ENCODE measurements at places on chromosomes 3 and 15.

GRCh38 chr3:9349321-9350117 lies 13.3 kb upstream of the THUMPD3 start:
- no peak for DNase-seq

DNA sequence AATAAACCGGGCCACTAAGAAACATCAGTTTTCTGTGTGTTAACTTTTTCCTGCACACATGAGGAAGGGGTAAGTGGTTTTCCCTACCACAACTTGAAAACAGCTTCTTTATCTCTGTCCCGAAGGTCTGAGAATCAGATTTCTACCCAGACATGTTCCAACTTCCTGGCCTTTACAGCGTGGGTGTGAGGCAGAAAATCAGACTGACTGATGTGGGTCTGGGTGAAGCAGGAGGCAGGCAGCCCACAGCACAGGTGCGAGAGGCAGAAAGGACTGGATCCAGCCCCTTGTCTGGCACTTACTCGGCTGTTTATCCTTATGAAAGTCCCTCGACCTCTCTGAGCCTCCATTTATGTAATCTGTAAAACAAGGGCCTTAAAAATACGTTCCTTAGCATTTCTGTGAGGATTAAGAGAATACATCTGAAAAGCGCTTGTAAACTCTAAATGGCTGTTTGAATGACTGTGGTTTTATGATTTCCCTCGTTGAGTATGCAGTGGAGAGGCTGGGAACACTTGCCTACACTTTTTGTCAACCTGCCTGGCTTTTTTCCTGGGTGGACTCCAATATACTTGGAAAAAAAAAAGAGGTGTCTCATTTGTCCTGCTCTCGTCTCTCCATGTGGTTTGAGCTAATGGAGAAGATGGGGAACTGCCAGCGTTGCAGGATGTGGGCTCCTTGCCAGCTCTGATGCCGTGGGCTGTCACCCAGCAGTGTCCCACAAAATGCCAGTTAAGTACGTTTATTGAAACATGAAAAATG lies 3.1 kb downstream of the AGBL1 start:
- no peak for DNase-seq

DNA sequence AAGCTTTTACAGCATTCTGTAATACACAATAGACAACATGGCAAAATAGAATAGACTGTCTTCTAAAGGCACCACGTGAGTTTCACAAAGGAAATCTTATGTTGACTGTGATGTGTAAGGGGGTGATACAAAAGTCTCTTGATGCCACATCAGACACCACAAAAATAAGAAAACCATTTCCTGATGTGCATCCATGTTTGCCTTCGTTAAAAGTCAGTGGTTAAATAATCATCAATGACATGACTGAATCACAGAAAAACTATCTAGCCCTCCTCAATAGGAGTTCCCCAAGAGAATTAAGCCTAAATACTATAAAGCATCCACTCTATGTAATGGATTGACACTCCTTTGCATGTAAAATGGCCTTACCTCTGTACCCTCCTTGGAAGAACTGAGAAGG lies 198.6 kb upstream of the SLC2A2 start:
- no peak for DNase-seq

DNA sequence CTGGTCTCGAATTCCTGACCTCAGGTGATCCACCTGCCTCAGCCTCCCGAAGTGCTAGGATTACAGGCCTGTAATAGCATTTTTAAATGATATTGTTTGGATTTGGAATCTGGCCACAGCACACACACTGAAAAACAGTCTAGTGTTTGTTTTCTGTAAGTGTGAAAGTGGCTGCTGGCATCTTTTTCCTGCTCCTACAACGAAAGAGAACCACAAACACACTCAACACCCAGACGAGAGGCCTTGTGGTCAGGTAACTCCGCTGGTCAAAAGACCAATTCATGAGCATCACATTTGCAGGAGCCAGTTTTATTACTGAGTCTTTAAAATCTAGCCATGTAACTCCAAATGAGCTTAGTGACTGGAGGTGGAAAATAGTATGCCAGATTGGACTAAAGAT lies 50.2 kb downstream of the IMPG2 start:
- no peak for DNase-seq

DNA sequence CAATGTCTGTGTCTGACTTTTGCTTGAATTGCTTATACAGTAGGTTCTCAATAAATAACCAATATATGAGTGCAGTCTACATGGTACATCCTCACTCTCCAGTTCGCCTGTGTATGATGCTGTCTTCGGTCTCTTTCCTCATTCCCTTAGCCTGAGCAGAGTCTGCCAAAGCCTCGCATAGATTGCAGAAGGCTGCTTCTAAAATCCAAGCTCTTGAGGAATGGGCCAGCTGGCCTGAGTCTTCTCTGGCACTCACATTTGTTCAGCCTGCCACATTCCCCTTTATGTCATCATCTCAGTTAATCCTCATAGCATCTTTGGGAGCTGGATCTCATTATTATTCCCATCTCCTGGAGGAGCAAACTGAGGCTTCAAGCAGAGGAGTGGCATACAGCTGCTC lies 27.2 kb upstream of the ADAMTS7 start:
- no peak for DNase-seq

GRCh38 chr3:172346161-172346560 lies 102.1 kb downstream of the GHSR start:
- DNase-seq: no peak

- DNase-seq: no peak
Measured at GRCh38 chr3:127651516-127652172, 21.1 kb upstream of the ABTB1 start.

DNA sequence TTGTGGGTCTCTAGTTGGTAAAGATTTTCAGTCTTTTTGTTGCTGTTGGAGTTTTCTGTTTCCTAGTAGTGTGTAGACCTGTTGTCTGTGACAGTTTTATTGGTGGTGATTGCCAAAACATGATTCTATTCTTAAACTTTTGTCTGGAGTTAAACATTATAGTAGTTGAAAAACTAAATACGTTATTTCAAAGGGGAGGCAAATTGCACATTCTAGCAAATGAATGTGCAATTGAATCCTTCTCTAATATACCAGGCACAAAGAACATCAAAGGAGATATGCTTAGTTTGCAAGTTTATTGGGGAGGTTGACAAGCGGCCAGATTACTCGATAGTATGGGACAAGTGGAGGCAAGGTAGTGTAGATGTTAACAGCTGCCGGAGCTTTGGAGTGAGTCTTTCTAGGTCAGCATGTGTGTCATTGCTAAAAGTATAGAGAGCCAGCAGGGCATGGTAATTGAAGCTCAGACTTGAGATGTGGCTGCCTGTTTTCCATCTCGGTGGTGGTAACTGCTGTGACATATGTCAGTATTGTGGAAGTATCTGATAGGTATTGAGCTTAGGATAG lies 20.6 kb downstream of the CHD2 start:
- DNase-seq: no peak

GRCh38 chr15:78630886-78631633 lies 9.9 kb downstream of the CHRNB4 start:
- no peak for DNase-seq

- no peak for DNase-seq
Measured at GRCh38 chr15:39820050-39820602, 37.5 kb upstream of the FSIP1 start.

DNA sequence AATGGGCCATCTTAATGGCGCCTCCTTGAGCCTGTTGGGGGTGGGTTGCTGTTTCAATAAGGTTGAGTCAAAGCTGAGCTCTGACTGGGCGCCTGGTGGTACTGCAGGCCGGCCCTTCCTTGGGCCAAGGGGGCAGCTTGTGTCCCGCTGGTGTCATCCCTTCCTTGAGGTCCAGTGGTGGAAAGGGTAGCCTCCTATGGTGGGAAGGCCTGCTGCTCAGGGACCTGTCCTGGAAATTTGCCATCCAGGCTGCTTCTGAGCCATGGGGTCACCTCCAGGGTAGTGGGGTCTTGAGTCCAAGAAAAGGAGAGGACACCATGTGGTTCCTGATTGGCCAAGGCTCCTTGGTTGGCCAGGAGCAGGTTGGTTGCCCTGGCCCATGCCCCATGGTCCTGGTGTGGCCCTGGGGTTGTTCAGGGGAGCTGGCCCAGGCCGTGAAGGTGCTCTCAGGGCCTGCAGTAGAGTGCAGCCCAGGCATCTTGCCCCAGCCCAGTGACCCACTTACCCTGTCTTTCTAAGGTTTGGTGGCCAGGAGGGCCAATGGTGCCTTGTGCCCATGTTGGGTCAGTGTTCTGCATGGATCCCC lies 188.7 kb downstream of the UBE3A start:
- no peak for DNase-seq

- no peak for DNase-seq
Measured at GRCh38 chr3:55519019-55519418, 31.9 kb upstream of the WNT5A start.

DNA sequence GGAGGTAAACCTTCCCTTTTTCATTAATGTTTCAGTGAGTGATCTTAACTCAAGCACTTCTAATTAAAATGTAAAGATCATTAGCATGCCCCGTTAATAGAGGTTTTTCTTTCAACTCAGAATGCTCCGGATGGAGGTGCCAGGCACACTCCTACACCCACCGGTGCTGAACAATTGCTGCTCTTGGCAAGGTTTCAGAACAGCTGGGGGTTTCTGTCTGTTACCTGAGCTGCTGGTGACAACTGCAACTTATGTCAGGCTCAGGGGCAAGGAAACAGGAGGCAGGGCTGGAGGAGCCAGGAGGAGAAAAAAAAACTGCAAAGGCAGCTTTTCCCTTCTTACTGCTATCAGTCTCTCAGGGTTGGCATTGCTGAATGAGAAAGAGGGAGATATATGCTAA lies 250.1 kb downstream of the DIPK2A start:
- no peak for DNase-seq
